Psoas muscle (tissue), 8 donors: ENCODE measurements at places on chromosomes 5 and 9. TPM values are rescaled to one million over a fixed set of nuclear protein-coding genes. Genes with fewer than 3 reads are reported as not detected.

AGTPBP1 gene
- total RNA-seq = 25.9 TPM

TMEM174 gene
- total RNA-seq = not detected

STPG3 gene
- not detected for total RNA-seq

DNA sequence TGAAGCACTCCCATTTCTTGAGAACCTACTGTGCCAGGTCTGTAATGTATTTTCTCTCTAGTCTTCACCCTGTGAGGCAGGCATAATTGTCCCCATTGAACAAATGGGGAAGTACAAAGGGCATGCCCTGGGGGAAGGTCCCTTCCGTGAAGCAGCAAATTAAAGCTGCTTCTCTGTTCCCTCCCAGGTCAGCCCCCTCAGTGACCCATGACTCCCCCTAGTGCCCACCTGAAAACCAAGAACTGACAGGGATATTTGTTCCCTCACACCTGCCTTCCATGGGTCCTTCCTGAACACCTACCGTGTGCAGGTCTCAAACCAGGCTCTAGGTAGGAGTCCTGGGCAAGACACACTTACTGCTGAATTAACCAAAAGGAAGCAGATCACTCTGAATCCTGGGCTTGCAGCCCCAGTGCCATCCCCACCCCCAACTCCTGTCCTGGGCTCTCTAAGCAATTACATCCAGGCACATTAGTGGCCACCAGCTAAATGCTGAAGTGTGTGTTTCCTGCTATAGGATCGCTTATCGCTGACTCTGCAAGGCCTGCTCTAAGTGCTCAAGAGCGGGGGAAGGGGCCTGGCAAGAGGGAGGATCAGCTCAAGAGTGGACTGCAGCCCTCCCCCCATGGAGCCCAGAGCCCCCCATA lies 254.8 kb downstream of the CDK5RAP2 start:
- H3K4me1 ChIP-seq = no peaks in the 10 kb centered on the region
- no peaks in the 10 kb centered on the region for H3K27me3 ChIP-seq
- no peak for DNase-seq
- H3K36me3 ChIP-seq = no peaks in the 10 kb centered on the region

GRCh38 chr9:38526591-38526990 lies 93.8 kb downstream of the ANKRD18A start:
- no peak for DNase-seq
- H3K4me1 ChIP-seq = no peaks in the 10 kb centered on the region
- H3K27ac ChIP-seq = no peak overlapping the region
- no peaks in the 10 kb centered on the region for H3K27me3 ChIP-seq
- no peak overlapping the region for H3K4me3 ChIP-seq

DNA sequence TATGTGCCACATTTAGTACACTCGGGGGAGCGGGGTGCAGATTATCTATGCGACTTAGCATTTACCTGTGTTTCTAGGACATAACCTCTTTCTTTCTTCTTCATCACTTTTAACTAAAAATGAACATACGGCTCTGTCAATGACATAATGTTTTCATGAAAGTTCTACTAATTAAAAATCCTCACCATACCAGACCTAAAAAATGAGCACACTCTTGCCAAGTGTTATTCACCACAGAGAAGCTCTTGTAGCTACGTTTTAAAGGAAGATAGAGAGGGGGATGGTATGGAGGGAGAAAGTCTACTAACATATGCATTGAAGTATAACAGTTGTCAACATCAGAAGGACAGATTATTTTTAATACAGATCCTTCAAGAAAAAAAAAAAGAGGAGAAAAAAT lies 1.6 kb downstream of the CDH10 start:
- no peak for DNase-seq
- H3K27ac ChIP-seq = no peak overlapping the region
- no peaks in the 10 kb centered on the region for H3K36me3 ChIP-seq

DNA sequence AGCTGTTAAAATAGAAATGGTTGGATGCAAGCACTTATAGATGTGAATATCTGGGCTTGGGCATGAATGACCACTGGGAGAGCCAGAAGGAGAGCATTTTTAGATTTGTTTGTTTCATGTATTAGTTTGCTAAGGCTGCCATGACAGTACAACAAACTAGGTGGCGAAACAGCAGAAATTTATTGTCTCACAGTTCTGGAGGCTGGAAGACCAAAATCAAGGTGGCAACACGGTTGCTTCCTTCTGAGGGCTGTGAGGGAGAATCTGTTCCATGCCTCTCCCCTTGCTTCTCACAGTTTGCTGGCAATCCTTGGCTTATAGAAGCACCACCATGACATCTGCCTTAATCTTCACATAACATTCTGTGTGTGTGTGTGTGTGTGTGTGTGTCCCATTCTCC lies 20.2 kb upstream of the CDC23 start:
- no peak overlapping the region for H3K4me3 ChIP-seq
- no peak overlapping the region for H3K27ac ChIP-seq
- no peaks in the 10 kb centered on the region for H3K27me3 ChIP-seq
- H3K36me3 ChIP-seq = no peaks in the 10 kb centered on the region
- DNase-seq = no peak
